IMR-90 (cell line): ENCODE measurements at places on chromosomes 4 and X. TPM values are rescaled to one million over a fixed set of nuclear protein-coding genes. Genes with fewer than 3 reads are reported as not detected.

Gene PCYT1B
- total RNA-seq = under 0.01 TPM in 1 of 2 replicates, not detected in the other

Gene NOP14
- 10.9 and 19.2 TPM in 2 replicates for total RNA-seq

Gene GRID2
- total RNA-seq = under 0.01 TPM in 1 of 2 replicates, not detected in the other

DNA sequence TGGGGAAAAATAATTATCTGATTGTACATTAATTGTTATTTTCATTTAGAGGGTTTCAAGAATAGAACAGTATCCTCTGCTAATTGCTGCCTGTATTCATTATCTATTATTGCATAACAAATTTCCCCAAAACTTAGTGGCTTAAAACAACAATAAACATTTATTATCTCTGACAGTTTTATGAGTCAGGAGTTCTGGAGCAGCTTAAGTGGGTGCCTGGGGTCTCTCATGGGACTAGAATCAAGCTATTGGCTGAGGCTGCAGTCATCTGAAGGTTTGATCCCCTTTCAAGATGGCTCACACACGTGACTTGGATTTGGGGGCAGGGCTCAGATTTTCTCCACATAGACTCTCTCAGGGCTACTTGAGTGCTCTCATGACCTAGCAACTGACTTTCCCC is 98.1 kb upstream of the JADE1 start:
- H3K4me1 ChIP-seq = peaks cover 3% of the 10 kb centered on the region
- DNase-seq = no peak
- no peak overlapping the region for H3K27ac ChIP-seq
- H3K4me3 ChIP-seq = no peak overlapping the region
- H3K36me3 ChIP-seq = no peaks in the 10 kb centered on the region
- no peaks in the 10 kb centered on the region for H3K27me3 ChIP-seq

DNA sequence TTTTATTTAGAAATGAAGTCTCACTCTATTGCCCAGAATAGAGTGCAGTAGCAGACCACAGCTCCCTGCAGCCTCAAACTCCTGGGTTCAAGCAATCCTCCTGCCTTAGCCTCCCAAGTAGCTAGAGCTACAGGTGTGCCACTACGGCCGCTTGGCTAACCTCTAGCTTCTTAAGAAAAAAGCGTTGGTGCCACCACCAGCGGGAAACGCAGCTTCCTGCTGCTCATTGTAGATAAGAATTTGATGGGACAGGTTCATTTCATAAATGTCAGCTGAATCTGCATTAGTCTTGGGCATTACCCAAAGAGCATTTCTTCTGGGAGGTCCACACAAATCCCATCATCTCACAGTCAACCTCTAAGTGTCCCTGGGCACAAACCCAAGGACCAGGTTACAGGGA is 33.2 kb upstream of the NAP1L5 start:
- H3K27me3 ChIP-seq = no peaks in the 10 kb centered on the region
- no peak overlapping the region for H3K4me3 ChIP-seq

DNA sequence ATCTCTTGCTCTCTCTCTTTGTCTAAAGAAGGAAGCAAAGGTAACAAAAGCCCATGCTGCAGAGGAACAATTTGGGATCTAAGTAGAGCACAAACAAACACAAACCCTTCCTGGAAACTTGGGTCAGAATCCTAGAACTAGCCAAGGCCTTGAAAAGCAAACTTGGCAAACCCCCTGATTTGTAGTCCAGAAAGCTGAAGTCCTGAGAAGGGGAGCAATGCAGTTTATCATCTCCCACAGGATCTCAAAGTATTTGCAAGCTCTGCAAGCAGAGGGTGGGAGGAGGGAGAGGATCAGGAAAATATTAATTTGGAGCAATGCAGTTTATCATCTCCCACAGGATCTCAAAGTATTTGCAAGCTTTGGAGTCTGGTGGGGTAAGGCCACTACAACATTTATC is 379.5 kb upstream of the FGF13 start:
- H3K4me3 ChIP-seq = no peak overlapping the region
- H3K27me3 ChIP-seq = no peaks in the 10 kb centered on the region
- no peak for DNase-seq
- H3K27ac ChIP-seq = no peak overlapping the region
- H3K36me3 ChIP-seq = no peaks in the 10 kb centered on the region
- H3K4me1 ChIP-seq = no peaks in the 10 kb centered on the region

GRCh38 chr4:14916554-14917297 is 85.6 kb upstream of the CPEB2 start:
- H3K4me3 ChIP-seq = no peak overlapping the region
- no peaks in the 10 kb centered on the region; the same call in 1 of the 2 replicates for H3K27me3 ChIP-seq
- H3K27ac ChIP-seq = no peak overlapping the region
- H3K4me1 ChIP-seq = peaks cover 5% of the 10 kb centered on the region

GRCh38 chr4:24973404-24973746 is 57.4 kb downstream of the LGI2 start:
- no peak overlapping the region for H3K27ac ChIP-seq
- H3K4me3 ChIP-seq = no peak overlapping the region
- H3K36me3 ChIP-seq = no peaks in the 10 kb centered on the region
- peaks cover 27% of the 10 kb centered on the region for H3K27me3 ChIP-seq
- DNase-seq = peak; percentile 14

DNA sequence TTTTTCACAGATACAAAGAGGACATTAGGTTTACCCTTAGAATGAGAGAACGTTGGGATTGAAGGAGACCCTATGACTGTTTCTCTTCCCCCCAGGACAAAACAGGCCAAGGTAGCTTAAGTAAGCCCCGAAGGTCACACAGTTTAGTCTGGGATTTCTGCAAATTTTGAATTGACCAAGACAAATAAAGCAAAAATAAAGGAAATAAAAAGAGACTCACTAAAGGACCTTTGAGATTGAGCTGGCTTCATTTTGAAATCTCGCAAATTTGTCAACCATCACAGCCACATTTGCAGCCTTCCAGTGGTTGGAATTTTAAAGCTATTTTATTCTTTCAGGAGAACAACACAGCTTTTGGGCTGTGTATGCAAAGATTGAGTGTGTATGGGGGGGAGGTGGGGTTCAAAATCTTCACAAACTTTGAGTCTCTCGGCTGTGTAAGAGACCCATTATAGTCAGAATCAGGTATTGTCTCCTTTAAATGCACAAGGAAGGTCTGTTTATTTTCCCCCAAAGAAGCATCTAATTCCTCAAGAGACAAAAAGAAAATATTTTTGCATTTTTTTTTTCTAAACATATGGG is 4.2 kb downstream of the TMSB4X start:
- no peaks in the 10 kb centered on the region; the same call in 1 of the 2 replicates for H3K4me1 ChIP-seq
- H3K36me3 ChIP-seq = peaks cover 10% of the 10 kb centered on the region
- peak overlapping the region; percentile 74; the same call in 1 of the 2 replicates for H3K27ac ChIP-seq
- H3K4me3 ChIP-seq = no peak overlapping the region
